ENCODE measurements at places on chromosomes 4 and X.

- no peak for DNase-seq
These were observed 332.5 kb downstream of the GRID2 start for GRCh38 chr4:92636038-92636806.

DNA sequence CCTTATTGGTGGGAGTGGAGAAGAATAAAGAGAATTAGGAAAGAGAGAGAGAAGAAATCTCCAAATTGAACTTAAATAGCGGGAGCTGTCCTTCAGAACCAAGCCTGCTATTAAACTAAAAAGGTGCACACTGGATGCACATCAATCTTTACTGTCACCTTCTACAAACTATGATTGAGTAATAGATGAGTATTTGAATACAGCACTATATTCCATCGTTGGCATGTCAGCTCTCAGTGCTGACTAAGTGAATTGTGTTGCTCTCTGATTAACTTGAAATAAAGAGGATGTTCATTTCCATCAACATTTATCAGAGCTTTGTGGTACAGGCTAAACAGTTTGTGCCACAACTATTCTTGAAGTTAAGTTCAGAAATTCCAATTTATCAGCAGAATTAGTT, 143.7 kb upstream of the PABPC4L start:
- DNase-seq = no peak

- DNase-seq = peak; percentile 91
These were observed 5.3 kb upstream of the STBD1 start for GRCh38 chr4:76301068-76301774.

DNA sequence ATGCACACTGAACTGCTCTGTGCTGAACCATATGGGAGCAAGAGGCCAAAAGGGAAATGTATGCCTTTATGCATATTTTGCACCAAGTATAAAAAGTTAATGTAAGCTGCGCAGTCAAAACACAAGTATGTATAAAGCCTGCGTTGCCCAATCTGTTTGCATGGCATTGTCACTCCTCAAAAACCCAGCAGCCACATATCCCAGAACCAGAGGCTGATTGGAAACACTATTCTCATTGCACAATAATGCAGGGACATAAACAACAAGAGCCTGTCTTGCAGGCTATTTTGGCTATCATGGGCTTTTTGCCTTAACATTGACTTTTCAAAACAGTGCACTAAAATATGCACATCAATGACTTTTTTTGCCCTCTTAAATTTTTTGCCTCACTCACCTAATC, 5.1 kb upstream of the ASB9 start:
- no peak for DNase-seq

- peak; percentile 32 for DNase-seq
These were observed 87.7 kb downstream of the SHROOM2 start for GRCh38 chrX:9873952-9874351.

- no peak for DNase-seq
These were observed 209.0 kb downstream of the PPARGC1A start for GRCh38 chr4:23680671-23681518.

- peak; percentile 60 for DNase-seq
These were observed 26.9 kb downstream of the ASB9 start for GRCh38 chrX:15242899-15243555.

DNA sequence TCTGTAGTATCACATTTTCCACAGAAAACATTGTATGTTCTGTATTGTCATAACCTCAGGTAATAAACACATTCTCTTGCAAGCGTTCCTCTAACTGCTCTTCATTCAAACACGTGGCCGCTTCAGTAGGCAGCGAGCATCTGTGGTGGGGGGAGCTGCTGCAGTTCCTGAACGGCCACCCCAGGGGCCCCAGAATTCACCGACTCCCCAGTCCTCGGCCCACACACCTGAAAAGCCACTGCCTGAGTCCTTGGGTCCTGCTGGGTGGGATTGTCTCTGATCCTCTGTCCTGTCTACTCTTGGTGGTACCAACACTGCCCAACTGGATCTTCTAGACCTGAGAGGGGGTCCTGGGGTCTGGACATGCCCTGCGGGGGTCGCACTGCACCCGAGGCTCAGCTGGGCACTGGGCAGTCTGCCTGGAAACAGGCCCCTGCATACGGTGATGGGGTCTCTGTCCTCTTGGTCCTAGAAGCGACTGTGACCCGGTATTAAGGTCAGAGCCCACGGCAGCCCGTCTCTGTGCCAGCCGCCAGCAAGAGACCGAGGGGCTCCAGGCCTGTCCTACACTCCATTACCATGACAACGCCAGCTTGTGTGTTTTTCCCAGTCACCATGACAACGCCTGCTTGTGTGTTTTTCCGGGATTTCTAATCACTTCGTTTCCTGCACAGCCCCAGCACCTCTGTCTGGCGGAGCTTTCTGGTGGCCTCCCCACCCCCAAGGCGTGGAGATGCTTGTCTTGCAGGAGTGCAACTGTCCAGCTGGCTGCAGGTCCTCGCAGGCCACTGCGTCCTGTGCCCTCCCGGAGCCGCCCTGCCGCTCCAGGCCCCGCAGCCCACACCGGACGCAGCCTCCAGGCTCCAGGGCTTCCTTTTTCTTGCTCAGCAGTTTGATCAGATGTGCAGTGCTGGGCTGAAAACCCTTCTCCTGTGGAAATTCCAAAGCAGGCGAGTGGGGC, 16.0 kb downstream of the CTBP1 start:
- no peak for DNase-seq

GRCh38 chr4:156493858-156494257, 477.7 kb downstream of the PDGFC start:
- DNase-seq = no peak

DNA sequence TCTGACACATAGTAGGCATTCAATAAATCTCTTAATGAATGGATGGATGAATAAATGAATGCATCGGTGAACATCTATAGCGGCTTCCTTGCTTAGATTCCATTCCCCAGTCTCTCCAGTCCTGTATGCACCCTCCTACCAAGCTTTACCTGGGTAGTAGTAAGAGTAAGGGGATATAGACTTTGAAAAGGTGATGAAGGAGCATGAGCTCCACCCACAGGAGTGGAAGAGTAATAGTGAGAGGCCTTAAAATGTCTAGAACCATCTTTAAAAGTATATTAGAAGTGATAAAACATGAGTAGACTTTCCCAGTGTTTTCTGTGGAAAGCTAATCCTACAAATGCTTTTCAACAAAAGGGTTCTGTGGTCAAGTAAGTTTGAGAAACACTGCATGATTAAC, 35.5 kb upstream of the GPC3 start:
- DNase-seq = no peak

GRCh38 chrX:74225111-74225510, 78.9 kb upstream of the ZCCHC13 start:
- no peak for DNase-seq

Measured in inflammatory macrophage treated with lipopolysaccharide for 4 hours (primary cell).